ENCODE measurements at places on chromosomes 4 and X.

- no peak for DNase-seq
Measured at GRCh38 chr4:94933799-94934198, 176.0 kb downstream of the BMPR1B start.

DNA sequence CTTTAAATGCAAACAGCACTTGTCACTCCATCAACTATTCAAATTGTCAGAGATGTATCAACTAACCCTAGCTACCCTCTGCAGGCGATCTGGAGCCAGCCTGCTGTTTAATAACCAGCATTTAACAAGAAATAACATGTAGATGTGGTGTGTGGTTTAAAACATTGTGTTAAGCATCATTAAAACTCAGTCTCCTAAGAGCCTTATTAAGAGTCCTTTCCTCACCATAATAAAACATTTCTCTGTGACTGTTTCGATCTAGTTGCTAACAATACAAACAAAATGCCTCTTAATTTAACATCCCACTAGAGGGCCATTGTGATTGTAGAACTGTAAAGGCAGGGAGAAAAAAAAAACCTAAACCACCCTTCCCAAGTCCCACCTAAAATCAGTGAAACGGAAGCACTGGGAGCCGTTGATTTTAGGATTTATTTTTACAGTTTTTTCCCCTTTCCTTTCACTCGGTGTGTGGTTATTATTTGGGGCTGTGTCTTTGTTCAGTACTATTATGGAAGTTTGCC is 708.6 kb downstream of the C4orf33 start:
- DNase-seq: no peak

GRCh38 chr4:135434936-135435335 is 1233.3 kb upstream of the PABPC4L start:
- DNase-seq: no peak

GRCh38 chrX:10134921-10135320 is 21.9 kb upstream of the CLCN4 start:
- DNase-seq: no peak

- no peak for DNase-seq
Measured at GRCh38 chr4:152265149-152265621, 270.7 kb downstream of the FBXW7 start.

- no peak for DNase-seq
Measured at GRCh38 chrX:39998636-39999406, 98.9 kb downstream of the BCOR start.

- no peak for DNase-seq
Measured at GRCh38 chrX:34503119-34503518, 154.0 kb downstream of the TMEM47 start.

DNA sequence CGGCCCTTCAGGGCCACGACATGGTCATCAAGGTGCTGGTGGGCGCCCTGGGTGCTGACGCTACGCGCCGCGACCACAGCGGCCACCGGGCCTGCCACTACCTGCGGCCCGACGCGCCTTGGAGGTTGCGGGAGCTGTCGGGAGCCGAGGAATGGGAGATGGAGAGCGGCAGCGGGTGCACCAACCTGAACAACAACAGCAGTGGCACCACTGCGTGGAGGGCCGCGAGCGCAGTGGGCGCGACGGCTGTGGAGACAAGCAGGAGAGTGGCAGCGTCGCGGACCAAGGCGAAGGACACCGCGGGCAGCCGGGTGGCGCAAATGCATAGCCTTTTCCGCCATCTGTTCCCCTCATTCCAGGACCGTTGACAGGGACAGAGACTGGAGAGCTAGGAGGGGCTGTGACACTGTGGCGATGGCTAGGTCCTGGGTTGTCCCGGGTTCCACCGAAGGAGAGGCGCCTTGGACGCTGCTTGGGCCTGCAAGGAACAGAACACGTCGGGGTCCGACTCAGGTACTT is 919 bp downstream of the SOWAHD start:
- DNase-seq: no peak

DNA sequence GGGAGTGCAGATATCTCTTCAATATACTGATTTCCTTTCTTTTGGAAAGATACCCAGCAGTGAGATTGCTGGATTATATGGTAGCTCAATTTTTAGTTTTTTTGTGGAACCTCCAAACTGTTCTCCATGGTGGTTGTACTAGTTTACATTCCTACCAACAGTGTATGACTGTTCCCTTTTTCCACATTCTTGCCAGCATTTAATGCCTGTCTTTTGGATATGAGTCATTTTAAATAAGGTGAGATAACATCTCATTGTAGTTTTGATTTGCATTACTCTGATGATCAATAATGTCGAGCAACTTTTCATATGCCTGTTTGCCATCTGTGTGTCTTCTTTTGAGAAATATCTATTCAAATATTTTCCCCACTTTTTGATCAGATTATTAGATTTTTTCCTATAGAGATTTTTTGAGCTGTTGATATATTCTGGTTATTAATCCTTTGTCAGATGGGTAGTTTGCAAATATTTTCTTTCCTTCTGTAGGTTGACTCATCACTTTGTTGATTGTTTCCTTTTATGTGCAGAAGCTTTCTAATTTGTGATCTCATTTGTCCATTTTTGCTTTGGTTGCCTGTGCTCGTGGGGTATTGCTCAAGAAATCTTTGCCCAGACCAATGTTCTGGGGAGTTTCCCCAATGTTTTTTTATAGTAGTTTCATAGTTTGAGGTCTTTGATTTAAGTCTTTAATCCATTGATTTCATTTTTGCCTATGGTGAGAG is 552.7 kb downstream of the ZNF674 start:
- DNase-seq: no peak

DNA sequence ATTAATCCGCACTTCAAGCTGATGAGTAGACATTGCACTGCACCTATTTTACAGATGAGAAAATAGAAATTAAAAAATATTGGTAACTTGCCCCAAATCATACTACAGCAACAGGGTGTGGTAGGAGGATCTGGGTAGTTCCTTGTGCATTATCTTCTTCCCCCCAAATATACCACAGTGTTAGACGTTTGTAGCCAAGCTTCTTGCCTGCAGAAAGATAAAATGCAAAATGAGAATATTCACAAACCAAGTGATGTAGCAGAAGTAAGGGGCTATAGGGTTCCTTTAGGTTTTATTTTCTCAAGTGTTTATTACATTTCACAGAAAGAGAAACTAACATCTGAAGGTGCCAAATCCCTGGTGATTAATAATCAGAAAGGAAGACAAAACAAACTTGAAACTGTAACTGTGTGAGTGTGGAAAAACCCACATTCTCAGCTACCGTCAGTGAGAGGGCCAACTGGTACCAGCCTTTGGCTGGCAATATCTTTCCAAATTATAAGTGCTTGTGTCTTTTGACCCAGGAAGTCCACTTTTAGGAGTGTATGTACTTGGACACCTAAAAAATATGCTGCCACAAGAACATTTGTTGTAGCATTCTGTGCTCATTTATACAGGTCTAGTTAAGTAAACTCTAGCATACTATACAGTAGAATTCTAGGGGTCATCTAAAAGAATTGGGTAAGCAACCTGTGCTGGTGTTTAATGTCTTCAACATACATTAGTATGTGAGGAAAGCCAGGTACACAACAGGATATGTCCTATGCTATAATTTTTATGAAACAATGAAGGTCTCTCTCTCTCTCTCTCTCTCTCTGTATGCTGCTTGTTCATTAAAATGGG is 6.7 kb upstream of the CD38 start:
- no peak for DNase-seq

DNA sequence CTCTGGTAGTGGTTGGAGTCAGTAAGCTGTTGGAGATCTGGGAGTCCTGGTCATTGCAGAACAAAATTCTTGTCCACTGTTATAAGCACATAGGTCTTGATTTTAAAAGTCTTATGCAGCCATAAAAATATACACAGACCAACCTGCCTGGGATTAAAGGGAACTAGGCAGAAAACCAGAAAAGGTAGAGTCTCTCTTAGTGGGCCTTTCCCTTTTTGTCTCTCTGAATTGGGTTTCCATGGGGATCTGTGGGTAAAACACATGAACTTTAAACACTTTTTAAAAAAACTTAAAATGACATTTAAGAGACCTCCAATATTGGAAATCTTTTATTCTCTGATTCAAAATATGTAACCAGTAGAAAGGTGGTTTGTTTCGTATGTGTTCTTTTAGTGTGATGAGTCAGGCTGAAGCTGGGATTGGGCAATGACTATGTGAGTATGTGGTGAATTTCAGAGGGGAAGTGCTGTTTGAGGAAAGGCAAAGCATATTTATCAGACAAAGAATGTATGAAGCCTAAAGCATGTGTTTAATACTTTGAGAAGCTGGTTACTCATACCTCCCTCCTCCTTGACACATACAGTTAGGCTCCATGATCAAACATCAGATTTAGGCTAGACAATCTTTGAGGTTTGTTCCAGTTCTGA is 29.6 kb downstream of the SLC16A2 start:
- DNase-seq: no peak
